ENCODE measurements at places on chromosomes 5 and 9. TPM values are rescaled to one million over a fixed set of nuclear protein-coding genes. Genes with fewer than 3 reads are reported as not detected.

Gene TRPM3
- 0.39 TPM for total RNA-seq

Gene MEGF9
- 10.0 TPM for total RNA-seq

Gene COL27A1
- 3.1 TPM for total RNA-seq

Gene OR2V1
- not detected for total RNA-seq

Gene NOXA1
- 0.39 TPM for total RNA-seq

Measured in placental epithelial cell (primary cell).